ENCODE measurements at places on chromosomes 2 and 18. TPM values are rescaled to one million over a fixed set of nuclear protein-coding genes. Genes with fewer than 3 reads are reported as not detected.
A peak's percentile ranks its signal among the peaks of the same experiment; 100 is the strongest.

Gene WDCP
- 18.0 TPM for total RNA-seq

DNA sequence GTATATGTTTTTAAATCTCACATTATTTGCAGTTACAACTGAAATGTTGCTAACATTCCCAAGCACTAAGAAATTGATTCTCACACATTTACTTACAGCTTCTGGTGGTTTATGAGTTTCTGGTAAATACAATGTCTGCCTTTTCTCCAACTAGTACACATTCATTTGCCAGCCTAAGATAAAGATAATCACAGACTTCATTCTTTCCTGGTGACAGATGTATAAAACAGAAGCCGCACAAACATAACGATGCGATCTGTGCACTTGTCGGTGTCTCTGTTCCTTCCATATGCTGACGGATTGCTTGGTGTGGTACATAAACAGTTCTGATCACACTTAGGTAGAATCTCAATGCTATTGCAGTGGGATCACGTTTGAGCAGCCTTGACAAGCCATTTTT is 100.4 kb upstream of the DDX18 start:
- DNase-seq, result no peak

- DNase-seq, result no peak
These were observed 425.7 kb downstream of the LRATD1 start for GRCh38 chr2:15058015-15058720.

- no peak for DNase-seq
These were observed 59.8 kb downstream of the ITGA4 start for GRCh38 chr2:181516992-181517391.

DNA sequence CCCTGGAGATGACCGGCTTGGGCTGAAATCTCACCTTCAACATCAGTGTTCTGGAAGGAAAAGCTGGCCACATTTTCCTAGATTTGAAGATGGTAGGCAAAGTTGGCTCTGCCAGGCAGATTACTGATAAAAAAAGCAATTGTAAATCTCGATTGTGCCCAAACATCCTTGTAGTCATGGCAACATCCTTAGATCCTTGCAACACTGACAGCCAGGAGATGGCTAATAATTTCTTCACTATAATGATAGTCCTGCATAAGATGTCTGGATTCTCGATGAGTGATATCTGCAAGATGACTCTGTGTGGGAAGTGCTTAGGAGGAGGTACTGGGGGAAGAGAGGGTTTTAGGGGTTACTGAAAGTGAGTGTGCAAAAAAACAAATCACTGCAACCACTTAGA is 149.1 kb downstream of the FSHR start:
- DNase-seq, result no peak

- no peak for DNase-seq
These were observed 603.6 kb downstream of the CPS1 start for GRCh38 chr2:211159972-211160371.

Gene GRHL1
- total RNA-seq, result 1.3 TPM

Gene IL36RN
- not detected for total RNA-seq

Gene CERKL
- total RNA-seq, result 0.11 TPM

DNA sequence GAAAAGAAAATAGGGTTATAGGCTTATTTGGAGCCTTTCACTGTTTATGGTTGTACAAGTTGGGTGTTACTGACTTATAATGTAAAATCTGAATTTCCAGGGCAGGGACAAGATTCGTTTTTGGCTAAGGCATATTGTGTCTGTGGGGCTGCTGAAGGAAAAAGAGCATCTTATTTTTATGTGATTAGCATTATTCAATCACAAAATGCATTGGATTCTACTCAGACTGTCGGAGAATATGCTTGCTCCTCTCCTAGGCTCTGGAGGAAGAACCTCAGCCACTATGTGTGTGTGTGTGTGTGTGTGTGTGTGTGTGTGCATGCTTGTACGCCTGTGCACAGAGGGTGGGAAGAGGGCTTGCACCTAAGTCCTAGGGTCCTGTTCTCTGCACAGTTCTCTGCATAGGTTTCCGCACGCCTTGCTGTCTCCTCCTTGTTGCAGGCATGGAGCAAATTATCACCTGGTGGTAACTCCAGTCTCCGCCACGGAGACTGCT is 44.3 kb downstream of the AGAP1 start:
- DNase-seq, result no peak

DNA sequence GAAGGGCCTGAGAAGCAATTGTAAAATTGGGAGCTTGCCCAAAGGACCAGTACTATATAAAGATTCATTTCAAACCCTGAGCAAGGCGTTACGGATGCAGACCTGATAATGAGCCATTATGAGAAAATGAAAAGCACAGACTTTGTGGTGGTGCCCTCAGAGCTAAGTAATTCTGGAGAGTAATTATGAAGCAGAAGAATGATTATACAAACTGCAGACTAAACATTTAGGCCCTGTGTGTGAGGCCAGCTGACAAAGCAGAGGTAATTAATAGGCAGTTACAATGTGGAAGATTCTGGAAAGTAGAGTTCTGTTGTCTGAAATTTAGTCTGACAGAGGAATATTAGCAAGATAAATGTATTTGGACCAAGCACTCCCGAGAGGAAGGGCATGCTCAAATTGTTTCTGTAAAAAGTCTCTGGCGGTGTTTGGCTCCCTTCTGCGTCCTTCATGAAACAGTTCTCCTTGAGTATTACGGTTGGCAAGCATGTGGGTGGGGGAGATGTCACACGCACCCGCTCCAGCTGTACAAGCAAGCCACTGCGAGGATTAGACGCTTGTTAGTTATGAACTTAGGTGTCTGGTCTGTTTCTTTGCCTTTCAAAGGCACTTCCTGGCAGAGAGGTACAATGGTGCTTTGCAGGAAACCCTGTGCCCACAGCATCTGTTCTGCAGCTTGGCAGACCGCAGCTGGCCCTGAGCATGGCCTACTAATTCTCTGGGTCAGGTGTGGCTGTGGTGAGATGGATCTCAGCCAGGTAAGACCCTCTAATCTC is 45.5 kb downstream of the CDC42EP3 start:
- DNase-seq, result no peak

- no peak for DNase-seq
These were observed 461.1 kb upstream of the NXPH2 start for GRCh38 chr2:139241286-139241685.

DNA sequence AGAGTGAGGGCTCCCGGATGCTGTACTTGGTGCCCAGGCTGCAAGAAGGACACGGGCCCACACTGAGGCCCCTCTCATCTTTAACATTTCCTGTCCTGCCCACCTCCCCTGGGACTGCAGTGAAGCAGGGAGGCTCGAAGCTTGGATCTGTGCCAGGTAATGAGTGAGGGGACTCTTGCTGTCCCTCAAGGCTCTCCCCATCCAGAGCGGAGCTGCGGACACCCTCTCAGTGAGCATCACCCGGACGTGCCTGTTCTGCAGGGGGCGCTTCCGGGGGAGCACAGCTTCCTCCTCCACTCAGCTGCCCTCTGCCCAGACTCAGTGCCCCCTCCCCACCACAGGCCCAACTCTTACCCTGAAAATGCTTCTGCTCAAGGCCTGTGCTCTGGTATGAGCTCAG is 150.0 kb upstream of the MYCN start:
- no peak for DNase-seq

Gene HRH4
- not detected for total RNA-seq

- no peak for DNase-seq
These were observed 276.2 kb downstream of the MYCN start for GRCh38 chr2:16216558-16216945.

- DNase-seq, result no peak
These were observed 36.6 kb upstream of the ASB1 start for GRCh38 chr2:238389988-238390589.

DNA sequence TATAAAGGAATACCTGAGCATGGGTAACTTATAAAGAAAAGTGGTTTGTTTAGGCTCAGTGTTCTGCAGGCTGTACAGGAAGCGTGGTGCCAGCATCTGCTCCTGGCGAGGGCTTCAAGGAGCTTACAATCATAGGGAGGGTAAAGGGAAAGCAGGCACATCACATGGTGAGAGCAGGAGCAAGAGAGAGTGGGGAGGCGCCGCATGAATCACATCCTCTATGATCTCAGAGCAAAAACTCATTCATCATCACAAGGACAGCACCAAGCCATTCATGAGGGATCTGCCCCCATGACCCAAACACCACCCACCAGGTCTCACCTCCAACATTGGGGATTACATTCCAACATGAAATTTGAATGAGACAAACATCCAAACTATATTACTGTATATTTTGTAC is 32.5 kb downstream of the R3HDM1 start:
- no peak for DNase-seq

DNA sequence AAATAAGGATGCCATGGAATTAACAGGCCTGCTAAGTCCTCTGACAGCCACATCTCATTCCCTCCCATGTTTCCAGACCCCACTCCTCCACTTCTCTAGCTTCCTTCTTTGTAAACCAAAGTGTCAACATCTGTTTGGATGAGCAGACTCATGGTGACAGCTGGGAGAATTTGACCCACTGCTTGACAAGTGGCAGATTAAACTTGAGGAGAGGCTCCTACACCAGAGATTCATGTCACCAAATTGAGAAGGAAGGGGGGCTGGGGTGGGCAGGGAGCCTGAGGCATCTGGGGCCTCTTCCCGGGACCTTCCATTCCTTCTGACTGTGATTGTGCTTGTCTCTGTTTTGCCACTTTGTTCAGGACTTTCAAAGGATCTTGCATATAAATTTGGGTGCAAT is 41.0 kb upstream of the IGFBP5 start:
- no peak for DNase-seq

GRCh38 chr2:25726522-25726921 is 53.1 kb upstream of the DTNB start:
- DNase-seq, result no peak

GRCh38 chr2:229818230-229818629 is 103.6 kb downstream of the TRIP12 start:
- DNase-seq, result no peak

GRCh38 chr2:99573634-99574251 is 83.9 kb upstream of the REV1 start:
- no peak for DNase-seq

- DNase-seq, result no peak
These were observed 10.8 kb downstream of the RNU4ATAC start for GRCh38 chr2:121541495-121541894.

DNA sequence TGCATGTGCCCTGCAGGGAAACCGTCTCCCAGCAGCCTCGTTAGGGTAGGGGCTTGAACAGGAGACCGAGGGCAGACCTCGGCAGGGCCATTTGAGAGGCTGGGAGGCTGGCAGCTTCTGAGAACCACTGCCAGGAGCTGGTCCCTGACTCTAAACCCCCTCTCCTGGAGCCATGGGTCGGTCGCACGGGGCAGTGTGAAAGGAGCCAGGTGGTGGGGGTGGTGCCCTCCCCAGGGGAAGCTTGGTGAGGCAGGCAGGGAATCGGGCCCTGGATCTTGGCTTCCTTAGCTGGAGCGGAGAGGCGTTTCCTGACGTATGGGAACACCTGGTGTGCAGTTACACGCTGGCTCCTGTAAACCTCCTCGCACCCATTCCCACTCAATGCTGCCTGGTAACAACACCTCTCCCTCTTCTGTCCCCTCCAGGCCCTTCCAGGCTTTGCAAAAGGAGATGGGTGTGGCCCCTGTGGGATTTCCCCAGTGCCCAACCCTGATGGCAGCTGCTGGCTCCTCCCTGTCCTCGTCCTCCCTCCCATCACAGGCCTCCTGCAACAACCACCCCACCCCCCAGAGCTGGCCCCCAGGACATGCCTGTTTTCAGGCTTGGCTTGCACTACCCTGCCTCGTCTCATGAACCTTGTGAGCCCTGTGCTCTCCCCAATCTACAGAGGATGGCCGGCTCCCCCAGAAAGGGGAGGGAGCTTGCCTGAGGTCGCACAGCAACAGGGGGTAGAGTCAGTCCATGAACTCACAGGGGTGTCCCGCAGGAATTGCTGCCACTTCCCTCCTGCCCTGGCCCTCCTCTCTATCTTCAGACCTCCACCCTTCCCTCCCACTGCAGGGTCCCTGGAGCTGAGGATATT is 24.4 kb downstream of the ADRA2B start:
- no peak for DNase-seq

GRCh38 chr2:40625849-40626248 is 174.0 kb upstream of the SLC8A1 start:
- no peak for DNase-seq

DNA sequence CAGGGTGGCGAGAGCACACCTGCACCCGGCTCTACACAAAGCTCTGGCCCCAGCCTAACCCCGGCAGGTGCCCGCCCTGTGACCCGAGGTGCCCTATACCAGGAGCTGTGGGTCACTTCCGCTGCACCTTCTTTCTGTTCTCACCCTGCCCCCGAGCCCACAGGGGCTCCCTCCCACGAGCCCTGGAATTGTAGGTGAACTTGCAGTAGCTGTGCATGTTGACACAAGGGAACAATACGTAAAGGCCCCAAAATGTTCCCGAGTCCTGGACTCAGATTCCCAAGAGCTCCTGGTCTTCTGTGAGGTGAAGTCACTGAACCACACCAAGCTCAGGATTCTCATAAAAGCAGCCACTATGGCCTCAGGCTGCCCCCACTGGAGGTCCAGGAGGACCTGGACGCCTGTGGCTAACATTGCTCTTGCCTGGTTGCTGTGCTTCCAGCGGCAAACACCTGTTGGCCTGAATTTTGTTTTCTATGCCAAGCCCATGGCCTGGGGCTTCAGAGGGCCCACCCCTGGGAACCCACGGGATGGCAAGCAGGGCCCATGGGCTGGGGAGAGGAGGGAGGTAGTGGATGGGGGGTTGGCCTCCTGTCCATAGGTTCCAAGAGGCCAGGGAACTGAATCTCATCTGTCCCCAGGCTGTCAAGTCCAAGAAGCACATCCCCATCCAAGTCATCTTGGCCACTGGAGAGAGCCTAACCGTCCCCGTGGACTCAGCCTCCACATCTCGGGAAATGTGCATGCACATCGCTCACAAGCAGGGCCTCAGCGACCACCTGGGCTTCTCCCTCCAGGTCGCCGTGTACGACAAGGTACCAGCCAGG is 23.2 kb upstream of the GPR17 start:
- no peak for DNase-seq

Gene CXCR1
- total RNA-seq, result not detected

Gene SLC8A1
- total RNA-seq, result 20.1 TPM

GRCh38 chr2:109715313-109715805 is 78.7 kb upstream of the RGPD5 start:
- DNase-seq, result no peak

DNA sequence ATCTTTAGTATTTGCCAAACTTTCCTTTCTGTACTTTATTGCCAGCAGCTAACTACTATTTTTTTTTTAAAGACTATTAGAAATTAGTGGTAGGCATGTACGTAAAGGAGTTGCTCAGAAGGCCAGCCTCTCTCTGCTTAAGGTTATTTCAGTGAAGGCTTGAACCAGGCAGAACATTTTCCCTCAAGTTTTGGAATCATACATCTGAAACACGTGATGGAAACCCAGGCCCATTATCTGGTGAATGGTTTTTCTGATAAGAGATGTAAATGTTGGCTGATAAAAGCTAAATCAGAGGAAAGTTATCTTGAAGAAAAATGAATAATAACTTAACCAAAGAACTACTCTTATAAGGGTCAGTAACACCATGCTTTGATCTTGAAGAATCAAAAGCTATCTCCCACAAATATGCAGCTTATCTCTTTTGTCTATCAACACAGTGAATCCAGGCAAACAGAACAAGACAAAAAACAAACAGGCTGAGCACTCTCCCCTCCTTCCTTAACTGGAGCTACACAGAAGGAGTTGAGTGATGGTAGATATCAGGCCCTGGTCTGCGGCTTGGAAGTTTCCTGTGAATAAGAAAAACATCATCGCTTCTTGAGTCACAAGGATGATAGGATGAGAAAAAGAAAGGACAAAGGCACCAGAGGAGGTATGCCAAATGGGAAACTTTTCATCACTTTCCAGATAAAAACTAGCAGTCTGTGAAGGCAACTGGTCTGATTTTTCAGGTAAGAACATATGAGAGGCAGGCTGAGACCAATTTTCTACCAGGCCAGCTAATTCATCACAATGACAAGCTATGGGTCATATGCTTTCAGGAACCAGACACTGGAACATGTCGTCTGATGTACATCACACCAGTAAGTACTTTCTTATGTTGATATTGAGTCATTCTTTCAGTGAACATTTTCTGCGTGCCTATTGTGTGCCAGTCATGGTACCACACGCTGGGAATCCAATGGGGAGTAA is 88.4 kb upstream of the STK17B start:
- peak; percentile 79 for DNase-seq

Data from SJSA1 (cell line).